ENCODE measurements at places on chromosomes 6 and 20. TPM values are rescaled to one million over a fixed set of nuclear protein-coding genes. Genes with fewer than 3 reads are reported as not detected.

MPIG6B gene
- total RNA-seq: not detected

SFTA2 gene
- not detected for total RNA-seq

GPR6 gene
- total RNA-seq: not detected

PRR18 gene
- total RNA-seq: not detected

LHFPL5 gene
- total RNA-seq: not detected

MOG gene
- not detected for total RNA-seq

CARMIL1 gene
- total RNA-seq: 10.2 TPM

PDYN gene
- not detected for total RNA-seq

IL17F gene
- total RNA-seq: not detected

SYNGAP1 gene
- total RNA-seq: 6.0 TPM

PPP1R14C gene
- total RNA-seq: 1.9 TPM

PFDN6 gene
- 42.8 TPM for total RNA-seq

RNF217 gene
- 13.4 TPM for total RNA-seq

TGM3 gene
- not detected for total RNA-seq

ADGB gene
- total RNA-seq: not detected

PRDM13 gene
- under 0.01 TPM for total RNA-seq

BEND6 gene
- total RNA-seq: 19.1 TPM

MEI4 gene
- total RNA-seq: not detected

Data from uterine smooth muscle cell (primary cell).